ENCODE measurements at places on chromosomes 2 and 18. TPM values are rescaled to one million over a fixed set of nuclear protein-coding genes. Genes with fewer than 3 reads are reported as not detected.

Gene LYPD1
- 21.5 TPM for total RNA-seq

Gene GALNT13
- 9.9 TPM for total RNA-seq

Gene SLC14A1
- 0.08 TPM for total RNA-seq

Gene EMILIN2
- 8.3 TPM for total RNA-seq

Gene SERPINB10
- not detected for total RNA-seq

Gene GALR1
- not detected for total RNA-seq

Gene LYG2
- not detected for total RNA-seq

Gene CROCC2
- total RNA-seq = not detected

Gene TLX2
- 0.44 TPM for total RNA-seq

Gene TMEFF2
- 0.31 TPM for total RNA-seq

Gene RPRM
- not detected for total RNA-seq

Gene NAT8
- not detected for total RNA-seq

Gene UGT1A10
- not detected for total RNA-seq

Gene UGGT1
- 21.7 TPM for total RNA-seq

Gene MTCL1
- 52.2 TPM for total RNA-seq

Data from A549 treated with CORT108297 at 1 μM for 4 hours (cell line).